ENCODE measurements at places on chromosomes 11 and 22.

GRCh38 chr11:128687321-128687720, 6.6 kb upstream of the FLI1 start:
- H3K27me3 ChIP-seq, result peaks cover 50% of the 10 kb centered on the region
- H3K36me3 ChIP-seq, result no peaks in the 10 kb centered on the region
- H3K4me3 ChIP-seq, result peak overlapping the region; percentile 44
- no peak overlapping the region for H3K27ac ChIP-seq

DNA sequence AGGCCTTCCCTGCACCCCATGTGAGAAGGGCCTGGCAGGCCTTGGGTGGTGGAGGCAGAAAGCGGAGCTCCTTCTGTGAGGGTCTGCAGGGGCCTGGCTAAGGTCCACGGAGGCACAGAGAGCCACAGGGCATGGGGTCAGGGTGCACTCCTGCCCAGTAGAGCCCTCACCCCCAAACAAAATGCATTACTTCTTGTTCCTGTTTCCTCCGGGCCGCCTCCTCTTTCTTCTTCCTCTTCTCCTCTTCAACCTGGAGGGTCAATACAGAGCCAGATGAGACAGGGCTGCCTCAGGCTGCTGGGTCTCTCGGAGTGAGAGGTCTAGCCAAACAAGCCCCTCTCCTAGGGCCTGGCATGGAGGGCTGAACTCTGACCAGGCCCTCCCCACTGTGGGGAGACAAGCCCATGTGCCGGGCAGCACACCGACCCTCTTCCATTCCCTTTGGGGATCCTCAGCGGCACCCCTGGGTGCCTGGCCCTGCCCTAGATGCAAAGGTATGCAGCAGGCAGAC, 10.3 kb upstream of the NAP1L4 start:
- peaks cover 42% of the 10 kb centered on the region for H3K36me3 ChIP-seq
- H3K4me1 ChIP-seq, result peaks cover 5% of the 10 kb centered on the region
- no peak overlapping the region for H3K27ac ChIP-seq
- DNase-seq, result no peak
- no peaks in the 10 kb centered on the region for H3K27me3 ChIP-seq
- no peak overlapping the region for H3K4me3 ChIP-seq

- no peak overlapping the region for H3K27ac ChIP-seq
- no peaks in the 10 kb centered on the region for H3K36me3 ChIP-seq
- no peaks in the 10 kb centered on the region for H3K27me3 ChIP-seq
- H3K4me1 ChIP-seq, result no peaks in the 10 kb centered on the region
- H3K4me3 ChIP-seq, result no peak overlapping the region
- no peak for DNase-seq
Measured at GRCh38 chr11:78379039-78379670, 38.5 kb downstream of the GAB2 start.

GRCh38 chr11:26820739-26821138, 98.9 kb upstream of the SLC5A12 start:
- DNase-seq, result peak; percentile 93
- no peak overlapping the region for H3K4me3 ChIP-seq
- H3K27ac ChIP-seq, result no peak overlapping the region
- H3K27me3 ChIP-seq, result no peaks in the 10 kb centered on the region

- H3K4me3 ChIP-seq, result no peak overlapping the region
- no peak for DNase-seq
- no peaks in the 10 kb centered on the region for H3K36me3 ChIP-seq
- no peaks in the 10 kb centered on the region for H3K27me3 ChIP-seq
- H3K4me1 ChIP-seq, result peaks cover 7% of the 10 kb centered on the region
Measured at GRCh38 chr11:113675565-113675964, 30.5 kb downstream of the TMPRSS5 start.

DNA sequence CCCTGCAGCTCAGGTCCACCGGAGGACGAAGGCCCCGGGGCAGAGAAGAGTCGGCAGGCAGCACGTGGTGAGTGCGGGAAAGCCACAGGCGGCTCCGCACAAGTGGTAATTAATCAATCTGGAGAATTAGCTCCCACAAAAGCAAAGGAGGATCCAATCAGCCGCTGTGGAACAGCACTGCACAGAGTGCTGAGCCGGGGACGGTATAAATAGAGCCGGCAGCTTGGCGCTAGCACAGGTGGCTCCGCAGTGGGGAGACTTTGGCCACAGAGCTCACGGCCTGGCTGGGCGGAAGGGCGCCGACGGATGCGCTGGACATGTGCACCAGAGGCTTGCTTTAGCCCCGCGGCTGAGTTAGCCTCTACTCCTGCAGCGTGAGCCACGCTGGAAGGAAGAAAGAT, 48.9 kb downstream of the IGSF9B start:
- H3K4me1 ChIP-seq, result no peaks in the 10 kb centered on the region
- H3K27ac ChIP-seq, result no peak overlapping the region
- DNase-seq, result no peak
- no peak overlapping the region for H3K4me3 ChIP-seq
- H3K27me3 ChIP-seq, result no peaks in the 10 kb centered on the region

Data from fibroblast of lung (primary cell).